Cardiac muscle cell (in vitro differentiated cells and primary cell): ENCODE measurements at places on chromosomes 12 and 14. TPM values are rescaled to one million over a fixed set of nuclear protein-coding genes. Genes with fewer than 3 reads are reported as not detected.

KRT83 gene
- polyA plus RNA-seq, result not detected in 2 replicates

DNA sequence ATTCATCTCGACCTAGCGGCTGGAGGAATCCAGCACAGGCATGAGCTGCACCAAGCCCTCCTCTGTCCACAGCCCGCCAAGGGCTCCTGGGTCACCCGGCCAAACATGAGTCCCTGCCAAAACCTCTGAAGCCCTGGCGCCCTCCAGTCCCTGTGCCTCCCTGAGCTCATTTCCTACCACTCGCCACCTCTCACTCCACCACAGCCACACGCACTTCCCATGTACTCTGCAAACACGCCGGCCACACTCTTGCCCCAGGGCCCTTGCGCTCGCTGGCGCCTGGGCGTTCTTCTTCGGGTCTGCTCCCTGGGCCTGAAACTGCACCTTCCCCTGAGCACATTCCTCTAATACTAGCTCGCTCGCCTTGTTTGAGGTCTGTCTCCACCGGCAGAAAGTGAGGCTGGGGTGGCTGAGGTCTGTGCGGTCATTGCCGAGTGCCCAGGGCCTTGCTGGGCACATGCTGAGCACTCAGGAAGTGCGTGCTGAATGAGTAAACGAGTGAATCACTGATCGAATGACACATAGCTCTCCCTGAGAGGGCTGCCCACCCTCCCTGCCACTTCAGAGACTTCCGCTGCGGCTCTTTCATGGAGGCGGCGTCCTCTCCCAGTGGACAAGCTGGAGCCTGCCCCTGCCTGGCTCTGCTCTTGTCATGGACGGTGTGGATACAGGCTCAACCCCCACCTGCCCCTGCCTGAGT is 33.7 kb upstream of the DLK1 start:
- H3K27me3 ChIP-seq, result no peaks in the 10 kb centered on the region
- no peak overlapping the region for H3K4me3 ChIP-seq
- no peak for DNase-seq
- no peak overlapping the region for H3K27ac ChIP-seq
- H3K4me1 ChIP-seq, result peaks cover 20% of the 10 kb centered on the region

HNF1A gene
- not detected in 2 replicates for polyA plus RNA-seq

SIX1 gene
- polyA plus RNA-seq, result 0.06 and 0.46 TPM in 2 replicates

KCNMB4 gene
- 22.8 and 33.1 TPM in 2 replicates for polyA plus RNA-seq

DNA sequence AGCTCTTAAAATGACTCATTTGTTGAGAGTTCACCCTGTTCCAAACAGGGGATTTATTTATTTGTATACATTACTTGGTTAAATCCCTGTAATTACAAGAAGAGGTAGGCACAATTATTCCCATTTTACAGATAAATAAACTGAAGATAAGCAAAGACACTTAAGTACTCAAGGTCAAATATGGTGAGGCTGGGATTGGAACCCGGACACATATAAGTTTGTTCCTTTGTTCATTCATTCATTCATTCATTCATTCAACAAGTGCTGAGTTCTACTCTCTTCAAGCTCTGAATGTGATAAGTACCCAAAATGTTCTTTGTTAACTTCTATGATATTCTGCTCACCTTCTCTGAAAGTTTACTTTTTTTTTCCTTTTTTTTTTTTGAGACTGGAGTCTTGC is 2.4 kb upstream of the TRIM9 start:
- DNase-seq, result no peak
- peaks cover 25% of the 10 kb centered on the region for H3K27me3 ChIP-seq
- no peak overlapping the region for H3K27ac ChIP-seq
- no peak overlapping the region for H3K4me3 ChIP-seq
- peaks cover 4% of the 10 kb centered on the region for H3K4me1 ChIP-seq
- no peaks in the 10 kb centered on the region for H3K36me3 ChIP-seq

TAS2R7 gene
- not detected in 2 replicates for polyA plus RNA-seq

RDH12 gene
- 1.7 TPM in 1 of 2 replicates, not detected in the other for polyA plus RNA-seq

DNA sequence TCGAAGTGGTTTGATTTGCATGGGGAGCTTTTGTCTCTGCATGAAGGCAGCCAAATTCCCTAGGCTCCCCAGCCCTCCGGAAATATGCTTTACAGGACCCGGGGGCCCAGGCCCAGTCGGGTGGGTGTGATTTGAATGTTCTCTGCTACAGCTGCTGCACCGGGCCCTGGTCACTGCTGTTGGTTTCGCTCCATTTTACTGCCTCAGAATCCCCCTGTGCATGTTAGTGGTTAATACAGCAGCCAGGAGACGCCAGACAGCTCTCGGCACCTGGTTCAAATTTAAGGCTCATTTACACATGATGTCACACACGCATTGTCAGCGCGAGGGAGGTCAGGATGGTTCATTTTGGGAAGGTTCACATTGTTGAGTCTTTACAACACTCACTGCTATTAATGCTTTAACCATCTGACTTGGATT is 99.6 kb downstream of the SLC38A6 start:
- DNase-seq, result no peak
- no peak overlapping the region for H3K27ac ChIP-seq
- no peaks in the 10 kb centered on the region for H3K4me1 ChIP-seq
- H3K27me3 ChIP-seq, result no peaks in the 10 kb centered on the region
- H3K4me3 ChIP-seq, result no peak overlapping the region
- H3K36me3 ChIP-seq, result no peaks in the 10 kb centered on the region

GRCh38 chr12:121085506-121086353 is 46.7 kb upstream of the OASL start:
- no peak overlapping the region for H3K4me3 ChIP-seq
- H3K27me3 ChIP-seq, result no peaks in the 10 kb centered on the region
- DNase-seq, result no peak
- no peak overlapping the region for H3K27ac ChIP-seq
- H3K36me3 ChIP-seq, result no peaks in the 10 kb centered on the region
- H3K4me1 ChIP-seq, result peaks cover 3% of the 10 kb centered on the region

DNA sequence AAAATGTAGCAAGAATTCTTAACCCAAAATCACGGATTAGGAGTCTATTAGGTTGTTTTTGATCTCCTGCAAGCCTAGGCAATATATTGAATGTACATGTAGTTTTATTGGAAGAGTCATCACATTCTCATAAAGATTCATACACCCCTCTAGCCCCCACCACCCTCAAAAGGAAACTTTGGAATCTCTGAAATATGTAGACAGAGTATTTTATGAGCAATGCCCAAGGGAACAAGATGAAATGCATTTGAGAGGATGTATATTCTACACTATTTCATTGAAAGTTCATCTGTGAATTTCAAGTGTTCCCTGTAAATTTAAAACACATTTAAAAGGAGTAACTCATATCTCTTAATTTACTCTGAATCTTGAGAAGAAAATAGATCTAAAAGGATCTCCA is 103.7 kb downstream of the SYT1 start:
- H3K4me3 ChIP-seq, result no peak overlapping the region
- H3K36me3 ChIP-seq, result no peaks in the 10 kb centered on the region
- no peak overlapping the region for H3K27ac ChIP-seq
- H3K4me1 ChIP-seq, result no peaks in the 10 kb centered on the region
- DNase-seq, result no peak
- H3K27me3 ChIP-seq, result no peaks in the 10 kb centered on the region

GRCh38 chr12:117060246-117060928 is 38.8 kb downstream of the TESC start:
- no peaks in the 10 kb centered on the region for H3K27me3 ChIP-seq
- H3K4me3 ChIP-seq, result no peak overlapping the region
- peaks cover 9% of the 10 kb centered on the region for H3K4me1 ChIP-seq
- no peak for DNase-seq
- H3K27ac ChIP-seq, result no peak overlapping the region
- H3K36me3 ChIP-seq, result no peaks in the 10 kb centered on the region

DNA sequence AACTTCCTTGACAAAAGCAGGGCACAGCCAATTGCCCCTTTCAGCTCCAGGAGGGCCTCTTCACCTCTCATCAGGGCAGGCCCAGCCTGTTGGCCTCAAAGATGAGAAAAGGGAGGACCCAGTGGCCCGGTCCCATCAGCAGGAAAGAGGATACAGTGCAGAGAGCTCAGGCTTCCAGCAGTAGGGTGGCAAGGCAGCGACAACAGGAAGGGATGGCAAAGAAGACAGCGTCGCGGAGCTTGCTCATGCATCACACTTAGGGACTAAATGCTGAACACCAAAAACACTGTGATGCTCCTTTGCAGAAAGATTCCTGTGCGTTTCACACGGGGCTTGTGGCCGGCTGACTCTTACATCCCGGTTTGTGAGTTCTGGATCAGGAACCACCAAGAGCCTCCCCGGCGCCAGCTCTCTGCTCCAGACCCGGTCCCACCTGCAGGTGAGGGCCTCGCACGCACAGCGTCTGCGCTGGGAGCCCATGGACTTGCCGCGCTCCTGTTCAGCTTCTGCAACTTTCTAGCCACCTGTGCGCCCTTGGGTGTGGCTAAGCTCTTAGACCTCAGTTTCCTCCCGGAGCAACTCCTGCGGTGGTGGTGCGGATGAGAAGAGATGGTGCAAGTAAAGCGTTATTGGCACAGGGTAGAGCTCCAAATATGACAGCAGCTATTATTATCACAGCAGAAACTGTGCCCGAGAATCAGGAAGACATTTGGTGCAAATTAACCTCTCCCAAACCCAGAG is 15.3 kb upstream of the BCL7A start:
- no peaks in the 10 kb centered on the region for H3K36me3 ChIP-seq
- H3K4me3 ChIP-seq, result no peak overlapping the region
- no peak overlapping the region for H3K27ac ChIP-seq

PLCZ1 gene
- not detected in 2 replicates for polyA plus RNA-seq

- peaks cover 5% of the 10 kb centered on the region for H3K4me1 ChIP-seq
- DNase-seq, result no peak
- H3K4me3 ChIP-seq, result peak overlapping the region; percentile 62
Measured at GRCh38 chr12:4270016-4270830, 3.3 kb upstream of the CCND2 start.

GRCh38 chr14:56339855-56340701 is 221.9 kb downstream of the PELI2 start:
- H3K4me3 ChIP-seq, result no peak overlapping the region
- peaks cover 14% of the 10 kb centered on the region for H3K4me1 ChIP-seq
- DNase-seq, result peak; percentile 77
- no peak overlapping the region for H3K27ac ChIP-seq
- H3K27me3 ChIP-seq, result no peaks in the 10 kb centered on the region
- no peaks in the 10 kb centered on the region for H3K36me3 ChIP-seq

GRCh38 chr12:58368001-58368400 is 426.6 kb downstream of the ATP23 start:
- H3K36me3 ChIP-seq, result no peaks in the 10 kb centered on the region
- H3K4me3 ChIP-seq, result no peak overlapping the region
- H3K4me1 ChIP-seq, result no peaks in the 10 kb centered on the region
- H3K27ac ChIP-seq, result no peak overlapping the region
- no peaks in the 10 kb centered on the region for H3K27me3 ChIP-seq

DNA sequence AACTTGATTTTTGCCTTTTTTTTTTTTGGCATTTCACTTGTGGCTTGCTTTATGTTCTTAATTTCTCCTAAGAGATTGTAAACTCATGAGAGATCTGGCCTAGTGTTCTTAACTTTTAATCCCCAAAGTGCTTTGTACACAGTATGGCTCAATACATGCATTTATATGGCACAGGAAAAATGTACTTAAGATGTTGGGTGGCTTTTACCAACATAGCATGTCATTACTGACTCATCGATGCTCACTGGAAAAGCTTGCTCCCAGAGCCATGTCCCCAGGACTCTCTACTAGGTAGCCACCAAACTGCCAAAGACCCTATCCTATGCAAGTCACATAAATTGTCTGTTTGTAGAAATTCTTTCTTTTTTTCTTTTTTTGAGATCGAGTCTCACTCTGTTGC is 13.1 kb upstream of the SMCO3 start:
- no peak overlapping the region for H3K4me3 ChIP-seq
- H3K27ac ChIP-seq, result no peak overlapping the region
- no peaks in the 10 kb centered on the region for H3K27me3 ChIP-seq
- DNase-seq, result no peak
